ENCODE measurements at places on chromosomes 2 and 18. TPM values are rescaled to one million over a fixed set of nuclear protein-coding genes. Genes with fewer than 3 reads are reported as not detected.

DNA sequence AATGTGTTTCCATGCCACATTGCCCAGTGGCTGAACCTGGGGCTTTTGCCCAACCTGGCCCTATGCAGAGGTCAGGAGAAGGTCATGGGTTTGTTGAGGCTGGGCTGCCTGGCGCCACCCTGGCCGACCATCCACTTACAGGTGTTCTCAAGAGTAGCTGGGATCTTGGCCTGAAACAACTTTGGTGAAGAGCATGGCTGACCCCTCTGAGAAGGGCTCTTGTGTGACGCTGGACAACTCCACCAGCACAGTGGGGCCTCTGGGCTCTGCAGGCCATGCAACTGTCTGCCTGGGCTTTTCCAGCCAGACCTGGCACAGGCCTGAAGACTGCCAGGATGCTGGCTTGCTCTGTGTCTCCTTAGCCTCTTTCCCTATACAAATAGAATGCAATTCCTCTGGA, 76.4 kb upstream of the ZNG1B start:
- DNase-seq, result no peak

- DNase-seq, result peak; percentile 77
Measured at GRCh38 chr2:241659150-241659739, 21.8 kb downstream of the ATG4B start.

DNA sequence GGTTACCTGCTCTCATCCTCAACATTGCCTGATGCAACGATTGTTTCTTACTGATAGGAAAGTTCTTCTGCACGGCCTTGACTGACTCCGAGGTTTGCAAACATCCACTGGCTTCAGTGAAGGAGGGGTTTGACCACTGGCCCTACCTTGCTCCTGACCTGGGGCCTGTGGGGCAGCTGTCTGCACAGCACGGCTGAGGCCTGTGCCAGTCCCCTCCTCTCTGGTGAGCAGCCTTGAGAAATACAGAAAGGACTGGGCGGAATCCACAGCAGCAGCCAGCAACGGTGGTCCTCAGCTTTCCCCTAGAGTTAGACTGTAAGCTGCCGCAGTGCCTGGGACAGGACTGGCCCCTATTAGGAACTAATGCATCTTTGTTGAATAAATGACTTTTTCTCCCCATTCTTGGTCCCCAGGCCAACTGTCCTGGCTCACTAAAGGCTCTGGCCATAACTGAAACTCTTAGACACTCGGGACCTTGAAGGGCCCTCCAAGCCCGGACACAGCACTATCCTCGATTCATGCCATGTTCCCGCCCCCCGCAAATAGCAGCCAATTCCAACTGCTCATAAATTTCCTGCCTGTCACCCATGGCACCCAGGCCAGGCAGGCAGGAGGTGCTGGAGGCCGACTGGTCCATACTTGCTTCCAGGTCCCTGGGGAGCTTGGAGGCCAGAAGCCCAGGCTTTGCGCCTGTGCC, 26.7 kb downstream of the ATOH8 start:
- DNase-seq, result peak; percentile 40

DNA sequence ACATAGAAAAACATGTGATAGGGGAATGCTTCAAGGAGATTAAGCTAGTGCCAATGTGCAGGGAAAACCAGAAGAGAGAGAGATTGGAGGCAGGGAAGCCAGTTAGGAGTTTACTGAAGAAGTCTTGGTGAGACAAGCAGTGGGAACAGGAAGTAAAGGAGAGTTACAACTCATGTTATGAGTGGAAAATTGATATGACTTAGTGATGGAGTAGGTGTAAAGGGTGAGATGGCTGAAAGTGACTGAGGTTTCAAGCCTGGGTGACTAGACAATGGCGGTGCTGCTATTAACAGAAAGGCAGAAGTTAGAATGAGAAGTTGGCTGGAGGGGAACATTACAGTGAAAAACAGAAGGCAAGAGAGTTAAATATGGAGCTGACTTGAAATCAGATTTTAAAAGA, 16.5 kb downstream of the DOK1 start:
- no peak for DNase-seq

- DNase-seq, result no peak
Measured at GRCh38 chr2:225998116-225998515, 598.6 kb downstream of the NYAP2 start.

DNA sequence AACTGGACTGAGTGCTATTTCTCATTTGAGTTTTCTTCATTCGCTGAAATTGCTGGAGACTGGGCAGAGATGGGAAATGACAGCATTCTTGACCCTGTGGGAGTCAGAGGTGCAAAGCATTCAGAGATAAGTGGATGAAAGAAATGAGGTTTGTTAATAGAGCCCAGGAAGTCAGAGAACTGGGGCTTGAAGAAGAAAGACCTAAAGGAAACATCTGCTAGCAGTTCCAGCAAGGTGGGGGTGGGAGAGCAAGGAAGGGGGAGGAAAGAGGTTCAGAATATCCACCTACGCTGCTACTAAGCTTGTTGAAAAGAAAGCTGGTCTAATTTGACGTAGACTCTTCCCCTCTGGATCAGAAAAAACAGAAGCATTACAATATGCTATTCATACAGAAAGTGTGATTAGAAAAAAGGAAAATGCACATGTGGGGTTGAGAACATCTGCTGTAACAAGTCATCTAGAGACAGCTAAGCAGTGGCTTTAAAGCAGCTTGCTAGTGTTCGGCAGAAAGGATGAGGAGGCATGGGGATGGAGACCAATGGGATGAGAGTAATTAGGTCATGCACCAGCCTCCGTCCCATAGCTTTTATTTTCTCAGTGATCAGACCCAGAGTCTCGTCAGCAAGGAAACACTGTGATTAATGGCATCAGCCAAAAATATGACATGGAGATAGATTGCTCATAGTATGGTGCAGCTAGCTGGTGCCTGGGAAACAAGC, 29.7 kb downstream of the NAB1 start:
- DNase-seq, result peak; percentile 14

Gene PHOSPHO2
- total RNA-seq, result 5.8 TPM

Gene ZFAND2B
- 20.5 TPM for total RNA-seq

All from umbilical cord (tissue), 2 donors.